ENCODE measurements at places on chromosomes 2 and 18.

GRCh38 chr2:176020400-176020799, 18.3 kb upstream of the LNPK start:
- DNase-seq, result no peak

DNA sequence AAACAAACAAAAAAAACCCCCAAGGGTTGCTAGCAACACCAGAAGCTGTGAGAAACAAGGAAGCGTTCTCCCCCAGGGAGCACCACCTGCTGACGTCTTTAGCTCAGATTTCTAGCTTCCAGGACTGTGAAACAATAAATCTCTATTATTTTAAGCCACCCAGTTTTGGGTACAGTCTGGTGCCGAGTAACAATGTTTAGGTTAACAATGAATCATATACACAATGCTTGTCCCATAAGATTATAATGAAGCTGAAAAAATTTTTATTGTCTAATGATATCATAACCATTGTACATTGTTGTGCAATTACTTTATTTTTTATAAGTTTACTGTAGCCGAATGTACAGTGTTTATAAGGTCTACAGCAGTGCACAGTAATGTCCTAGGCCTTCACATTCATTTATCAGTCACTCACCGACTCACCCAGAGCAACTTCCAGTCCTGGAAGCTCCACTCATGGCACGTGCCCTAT, 72.1 kb upstream of the CAB39 start:
- DNase-seq, result no peak

- DNase-seq, result no peak
Observed at GRCh38 chr2:102615620-102616436, 3.5 kb upstream of the SLC9A2 start.

DNA sequence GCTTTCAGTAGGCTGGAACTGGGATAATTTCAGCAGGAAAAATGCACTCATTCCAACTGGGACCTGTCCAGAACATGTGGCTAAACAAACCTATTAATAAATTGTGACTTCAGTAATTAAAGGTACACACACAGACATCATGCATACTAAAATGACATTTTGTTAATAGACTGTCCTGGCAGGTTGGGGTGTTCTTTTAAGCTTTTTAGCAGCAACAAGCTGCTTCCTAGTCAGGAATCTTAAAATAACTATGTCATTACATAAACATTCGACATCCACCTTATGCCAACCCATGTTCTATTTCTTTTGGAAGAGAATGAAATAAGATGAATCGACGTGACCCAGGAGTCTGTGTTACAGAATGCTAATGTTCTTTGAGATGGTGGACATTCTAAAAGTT, 435.7 kb downstream of the TXNL1 start:
- DNase-seq, result no peak

DNA sequence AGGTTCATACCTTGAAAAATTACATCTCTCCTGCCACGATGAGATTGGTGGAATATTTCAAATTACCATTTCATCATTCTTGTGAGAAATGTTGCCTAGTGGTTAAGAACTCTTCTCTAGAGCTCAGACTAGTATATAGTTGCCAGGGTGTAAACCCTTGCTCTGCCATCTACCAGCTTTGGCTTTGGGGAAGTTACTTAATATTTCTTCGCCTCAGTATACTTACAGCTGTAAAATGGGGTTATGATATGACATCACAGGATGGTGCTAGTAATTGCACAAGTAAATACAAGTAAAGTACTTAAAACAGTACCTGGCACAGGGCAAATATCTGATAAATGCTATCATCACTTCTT, 1.5 kb downstream of the SPOPL start:
- DNase-seq, result no peak

GRCh38 chr2:219687272-219687671, 59.8 kb downstream of the SLC4A3 start:
- DNase-seq, result no peak

GRCh38 chr2:149538138-149538833, 49.3 kb downstream of the MMADHC start:
- no peak for DNase-seq

DNA sequence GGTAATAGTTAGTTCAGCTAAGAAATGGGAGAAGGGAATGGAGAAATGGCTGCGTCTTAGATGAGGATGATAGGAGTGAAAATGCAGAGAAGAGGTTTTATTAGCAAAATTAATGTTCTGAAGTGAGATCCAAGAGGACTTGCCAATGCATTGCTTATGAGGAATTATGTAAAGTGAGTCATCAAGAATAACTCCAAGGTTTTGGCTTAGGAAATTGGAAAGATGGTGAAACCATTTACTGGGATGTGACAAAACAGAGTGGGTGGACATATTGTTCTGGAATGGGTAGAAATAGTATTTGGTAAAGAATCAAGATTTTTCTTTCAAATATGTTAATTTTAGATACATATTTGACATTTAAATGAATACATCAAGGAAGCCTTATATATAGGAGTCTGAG, 306.6 kb upstream of the CYRIA start:
- DNase-seq, result no peak

GRCh38 chr18:58162127-58162526, 118.1 kb downstream of the NEDD4L start:
- DNase-seq, result no peak

- DNase-seq, result no peak
Observed at GRCh38 chr2:17878281-17879136, at the start of gene KCNS3. KCNS3 (plus strand) TSS chr2:17878667; CDS start chr2:17931009, 52,342 bp downstream.

GRCh38 chr2:230913406-230914143, 11.5 kb downstream of the GPR55 start:
- DNase-seq, result no peak

DNA sequence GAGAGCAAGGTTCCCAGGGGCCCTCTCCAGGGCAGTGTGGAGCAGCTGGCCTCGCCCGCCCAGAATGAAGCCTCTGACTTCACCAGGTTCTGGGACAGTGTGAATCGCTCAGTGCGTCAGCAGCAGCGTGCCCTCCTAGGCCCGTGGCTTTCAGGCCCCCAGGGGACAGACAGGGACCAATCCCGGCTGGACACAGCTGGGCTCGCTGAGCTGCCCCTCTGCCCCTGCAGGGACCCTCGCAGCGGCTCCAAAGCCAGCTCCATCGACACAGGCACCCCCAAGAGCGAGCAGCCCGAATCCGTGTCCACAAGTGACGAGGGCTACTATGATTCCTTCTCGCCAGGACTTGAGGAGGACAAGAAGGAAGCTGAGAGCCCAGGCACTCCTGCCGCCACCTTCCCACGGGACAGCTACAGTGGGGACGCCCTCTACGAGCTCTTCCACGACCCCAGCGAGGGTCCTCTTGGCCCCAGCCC, 7.6 kb downstream of the AMER3 start:
- DNase-seq, result no peak

DNA sequence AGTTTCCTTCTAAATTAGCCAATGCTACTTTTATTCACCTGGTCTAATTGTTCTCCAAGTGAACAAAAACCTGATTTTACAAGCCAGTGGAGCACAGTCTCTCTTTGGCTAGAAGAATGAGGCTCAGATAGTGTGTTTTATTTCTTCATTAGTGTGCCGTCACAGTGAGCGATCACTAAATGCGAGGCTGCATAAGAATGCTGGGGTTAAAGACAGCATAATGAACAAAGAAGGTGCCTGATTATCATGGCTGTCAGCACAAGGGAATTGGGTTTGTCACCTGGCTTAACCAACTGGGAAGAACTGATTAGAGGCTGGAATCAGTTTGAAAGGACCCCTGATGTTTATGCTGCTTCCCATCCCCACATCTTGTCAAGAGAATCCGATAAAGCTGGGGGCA, 76.4 kb downstream of the EPHA4 start:
- DNase-seq, result no peak

GRCh38 chr18:63518178-63519012, 23.8 kb upstream of the SERPINB12 start:
- peak; percentile 26 for DNase-seq

- no peak for DNase-seq
Observed at GRCh38 chr18:7147399-7147798, 29.8 kb upstream of the LAMA1 start.

GRCh38 chr2:120272763-120273481, 20.3 kb downstream of the RALB start:
- no peak for DNase-seq

Data from T-helper 9 cell (primary cell).